Inflammatory macrophage treated with lipopolysaccharide for 4 hours (primary cell): ENCODE measurements at places on chromosomes 3 and 15.

GRCh38 chr3:144900366-144900765 lies 928.7 kb downstream of the DIPK2A start:
- DNase-seq, result no peak

- no peak for DNase-seq
These were observed 32.5 kb downstream of the NME9 start for GRCh38 chr3:138297059-138297607.

GRCh38 chr15:51634591-51635198 lies 12.1 kb upstream of the DMXL2 start:
- DNase-seq, result peak; percentile 84

DNA sequence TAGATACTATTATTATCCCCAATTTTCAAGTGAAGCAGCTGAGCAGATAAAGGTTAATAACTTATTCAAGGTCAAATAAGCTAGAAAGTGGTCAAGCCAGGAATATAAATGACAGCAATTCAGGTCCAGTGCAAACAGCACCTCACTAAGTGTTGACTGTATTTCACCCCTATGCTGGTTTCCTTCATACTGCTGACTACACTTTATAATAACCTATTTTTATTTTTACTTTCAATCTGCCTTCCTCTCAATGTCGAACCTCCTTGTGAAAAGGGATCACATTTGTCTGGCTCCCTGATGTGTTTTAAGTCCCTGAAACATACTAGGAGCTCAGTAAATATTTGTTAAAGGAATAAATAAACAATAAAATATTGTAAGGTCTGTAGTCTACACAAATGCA lies 146.1 kb downstream of the NAALADL2 start:
- DNase-seq, result no peak

DNA sequence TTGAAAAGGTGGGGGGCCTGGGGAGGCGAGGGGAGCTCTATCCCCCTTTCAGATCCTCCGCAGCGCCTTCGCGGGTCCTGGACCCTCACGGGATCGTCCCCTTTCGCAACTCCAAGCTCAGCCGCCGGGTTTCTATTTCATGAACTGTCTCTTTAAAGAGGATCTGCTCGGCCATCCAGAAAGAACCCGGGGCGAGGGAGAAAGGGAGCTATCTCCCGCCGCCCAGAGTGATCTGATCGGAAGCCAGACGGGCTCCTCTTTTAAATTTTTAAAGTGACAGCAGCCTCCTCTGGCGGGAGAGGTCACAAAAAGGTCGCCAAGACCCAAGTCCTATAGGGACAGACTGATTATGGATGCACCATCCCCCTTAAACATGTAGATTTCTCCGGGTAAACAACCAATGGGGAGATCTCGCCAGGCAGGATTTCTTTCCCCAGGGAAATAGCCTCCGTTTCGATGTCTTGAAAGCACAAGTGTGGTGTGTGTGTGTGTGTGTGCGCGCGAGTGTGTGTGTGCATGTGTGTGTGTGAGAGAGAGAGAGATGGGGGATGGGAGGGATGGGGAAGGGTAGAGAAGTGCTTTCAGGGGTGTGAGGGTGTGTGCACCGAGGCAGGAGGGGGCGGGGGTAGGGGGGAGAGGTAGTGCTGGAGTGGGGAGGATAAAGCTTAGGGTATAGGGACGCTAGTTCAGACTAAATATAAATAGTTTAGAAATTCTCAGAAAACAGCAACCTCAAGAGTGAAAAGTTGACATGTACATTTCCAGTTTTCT lies 516.1 kb downstream of the MECOM start:
- peak; percentile 13 for DNase-seq

GRCh38 chr3:119786409-119786808 lies 4.5 kb downstream of the NR1I2 start:
- no peak for DNase-seq

DNA sequence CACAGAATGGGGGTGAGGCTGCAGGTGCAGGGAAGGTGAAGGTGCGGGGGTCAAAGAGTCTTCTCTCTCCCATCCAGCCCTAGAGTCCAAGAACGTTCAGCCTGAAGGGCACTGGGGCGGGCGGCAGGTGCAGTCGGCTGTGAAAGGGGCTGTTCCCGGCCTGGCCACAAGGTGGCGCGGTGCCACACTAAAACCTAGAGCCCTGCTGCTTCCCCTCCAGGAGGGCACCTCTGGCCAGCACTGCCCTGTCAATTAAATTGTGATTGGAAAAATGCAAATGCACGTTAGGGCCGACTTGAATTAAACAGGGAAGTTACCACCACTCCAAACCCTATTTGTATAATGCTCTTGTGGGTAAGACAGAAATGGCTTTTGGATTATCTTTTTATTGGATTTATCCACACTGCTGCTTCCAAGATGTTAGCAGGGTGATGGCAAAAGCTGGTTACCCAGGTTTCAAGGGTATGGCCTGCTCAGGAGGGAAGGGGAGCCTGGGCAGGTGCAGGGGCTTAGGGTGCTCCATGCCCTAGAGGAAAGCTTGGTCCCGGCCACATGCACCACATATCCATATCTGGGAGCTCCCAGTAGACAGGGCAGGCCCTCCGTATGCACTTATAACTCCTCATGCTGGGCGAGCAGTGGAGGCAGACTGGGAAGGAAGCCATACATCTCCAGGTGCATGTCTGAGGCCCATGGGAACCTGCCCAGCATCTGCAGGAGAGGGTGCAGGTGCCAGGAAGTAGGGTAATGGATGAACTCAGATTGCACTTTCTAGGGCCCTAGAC lies 119.8 kb downstream of the ADCY5 start:
- DNase-seq, result peak; percentile 51

DNA sequence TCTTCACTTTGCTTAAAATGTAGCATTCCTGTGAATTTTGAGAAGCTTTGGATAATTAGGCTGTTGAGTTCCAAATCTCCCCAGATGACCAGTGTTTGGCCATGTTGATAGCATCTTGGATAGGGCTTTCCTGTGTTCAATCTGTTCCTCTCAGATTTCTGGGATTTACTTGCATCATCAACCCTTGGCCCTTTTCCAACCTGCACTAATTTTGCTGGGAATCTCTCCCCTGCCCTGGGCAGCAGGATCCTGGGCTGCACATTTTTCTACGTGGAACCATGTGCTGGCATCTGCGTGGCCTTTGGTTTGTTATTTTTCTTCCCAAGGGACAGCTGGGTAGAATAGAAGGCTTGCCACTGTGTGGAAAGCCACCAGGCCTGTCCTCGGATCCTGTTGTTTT lies 75.4 kb upstream of the PLXNA1 start:
- DNase-seq, result no peak

DNA sequence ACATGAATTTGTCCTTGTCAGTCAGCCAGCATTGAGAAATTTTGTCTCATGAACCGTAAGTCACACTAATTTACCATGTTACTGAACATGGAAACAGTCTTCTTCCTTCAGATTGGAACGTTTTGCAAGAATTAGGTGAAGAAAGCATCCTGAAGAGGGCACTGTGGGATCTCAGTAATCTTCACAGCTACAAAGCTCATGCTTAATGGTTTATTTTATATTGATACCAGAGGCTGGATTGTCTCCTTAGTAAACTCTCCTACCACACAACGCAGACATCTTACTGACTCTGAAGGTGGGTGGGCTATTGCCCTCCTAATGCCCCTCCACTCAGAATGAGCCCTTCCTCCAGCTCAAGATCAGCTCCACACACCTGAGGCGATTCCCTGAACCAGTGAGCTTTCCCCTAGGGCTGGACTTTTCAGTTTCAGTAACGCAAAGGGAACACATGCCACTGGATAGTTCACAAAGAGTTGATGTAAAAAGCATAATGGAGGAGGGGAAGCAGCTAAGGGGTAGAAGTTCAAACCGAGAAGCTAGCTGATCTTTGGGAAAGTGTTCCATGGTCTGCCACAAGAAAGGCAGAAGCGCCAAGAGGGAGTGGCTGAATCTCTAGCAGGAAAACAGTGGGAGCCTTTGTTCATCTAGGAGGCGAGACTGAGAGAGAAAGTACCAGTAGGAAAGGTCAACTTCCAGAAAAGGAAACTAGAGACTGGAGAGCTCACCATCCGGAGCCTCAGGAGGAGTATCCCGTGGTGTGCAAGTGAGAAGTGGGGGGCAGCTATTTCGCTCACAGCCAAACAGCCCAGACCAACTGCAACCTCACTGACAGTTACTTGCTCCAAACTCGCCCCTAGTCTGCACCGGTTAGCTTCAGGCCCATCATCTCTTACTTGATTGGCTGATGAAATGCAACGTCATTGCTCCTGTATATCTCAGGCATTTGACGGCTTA lies at the start of gene SLC9C1:
TSS of gene SLC9C1 (minus strand) at position 849 of the 954 bp plus-strand sequence. CDS start 7,425 bp downstream, outside the sequence.
- peak; percentile 66 for DNase-seq

- DNase-seq, result no peak
These were observed 102.8 kb downstream of the STT3B start for GRCh38 chr3:31635545-31635944.

DNA sequence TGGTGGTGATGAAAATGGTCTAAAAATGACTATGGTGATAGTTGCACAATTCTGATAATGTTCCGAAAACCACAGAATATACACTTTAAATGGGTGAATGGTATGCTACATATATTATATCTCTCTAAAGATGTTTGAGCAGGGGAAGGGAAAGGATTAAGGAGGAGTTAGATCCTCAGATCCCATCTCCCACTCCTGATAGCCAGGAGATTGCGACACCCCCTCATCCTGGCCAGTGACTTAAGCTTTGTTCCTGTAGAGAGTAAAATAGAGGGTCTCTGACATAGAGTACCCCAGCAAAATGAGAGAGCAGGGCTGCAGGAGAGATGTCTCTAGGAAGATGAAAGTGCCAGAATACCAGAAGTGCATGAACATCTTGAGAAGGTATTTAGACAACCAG lies 984.8 kb downstream of the FHIT start:
- no peak for DNase-seq

DNA sequence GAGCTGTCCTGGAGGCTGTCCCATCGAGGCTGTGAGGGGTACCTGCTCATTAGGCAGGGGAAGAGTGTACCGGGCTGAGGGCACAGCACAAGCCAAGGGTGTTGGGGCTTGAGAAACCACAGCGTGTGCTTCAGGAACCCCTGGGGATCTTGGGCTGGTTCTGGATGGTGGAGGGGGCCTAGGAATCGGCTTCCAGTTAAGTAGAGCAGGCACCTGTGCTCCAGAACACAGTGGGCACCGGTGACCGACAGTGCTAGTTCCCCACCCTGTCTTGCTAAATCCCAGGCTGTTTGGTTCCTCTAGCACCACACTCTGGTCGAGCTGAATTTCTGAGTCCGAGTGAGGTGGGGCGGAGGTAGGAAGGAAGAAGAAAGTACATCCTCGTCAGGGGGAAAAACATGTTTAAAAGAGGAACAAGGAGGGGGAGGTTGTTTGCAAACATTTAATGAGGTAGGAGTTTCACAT lies 29.1 kb downstream of the SLC6A6 start:
- no peak for DNase-seq

- no peak for DNase-seq
These were observed 327.1 kb downstream of the KBTBD8 start for GRCh38 chr3:67325231-67325630.

- no peak for DNase-seq
These were observed 10.8 kb downstream of the SHISA5 start for GRCh38 chr3:48493203-48493501.

- no peak for DNase-seq
These were observed 89.0 kb downstream of the WDR76 start for GRCh38 chr15:43915631-43916325.

DNA sequence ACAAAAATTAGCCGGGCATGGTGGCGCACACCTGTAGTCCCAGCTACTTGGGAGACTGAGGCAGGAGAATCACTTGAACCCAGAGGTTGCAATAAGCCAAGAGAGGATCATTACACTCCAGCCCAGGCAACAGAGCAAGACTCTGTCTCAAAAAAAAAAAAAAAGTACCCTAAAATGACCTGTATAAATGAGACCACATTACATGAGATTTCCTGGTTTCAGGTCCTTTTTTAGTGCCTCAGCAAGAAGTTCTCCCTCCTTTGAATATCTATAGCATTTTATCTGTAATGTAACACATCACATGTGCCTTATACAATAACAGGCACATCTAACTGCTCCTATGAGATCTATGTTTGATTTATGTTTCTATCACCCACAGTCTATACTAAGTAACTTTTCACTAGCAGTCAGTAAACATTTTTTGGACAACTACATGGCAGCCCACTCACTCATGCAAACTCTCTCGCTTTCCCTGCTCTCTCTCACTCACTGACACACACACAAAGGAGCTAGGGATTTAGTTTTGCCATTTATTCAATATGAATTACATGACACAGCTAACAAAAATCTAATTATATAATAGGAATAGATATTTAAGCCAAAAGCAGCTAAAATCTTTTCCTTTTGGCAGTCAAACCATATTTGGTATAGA lies 34.1 kb downstream of the ADAM10 start:
- DNase-seq, result peak; percentile 30

DNA sequence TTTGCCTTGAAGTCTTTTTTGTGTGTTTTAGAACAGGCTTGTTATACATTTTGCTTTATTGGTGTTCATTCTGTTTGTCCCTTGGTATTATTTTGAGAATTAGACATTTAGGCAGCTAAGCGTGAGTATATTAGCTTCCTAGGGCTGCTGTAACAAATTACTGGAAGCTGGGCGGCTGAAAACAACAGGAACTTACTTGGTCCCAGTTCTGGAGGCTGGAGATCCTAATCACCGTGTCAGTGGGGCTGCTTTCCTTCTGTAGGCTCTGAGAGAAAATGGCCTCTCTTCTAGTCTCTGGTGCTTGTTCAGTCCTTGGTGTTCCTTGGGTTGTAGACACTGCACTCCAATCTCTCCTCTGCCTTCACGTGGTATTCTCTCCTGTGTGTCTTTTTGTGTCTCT lies 142.3 kb downstream of the KLHL25 start:
- DNase-seq, result no peak

DNA sequence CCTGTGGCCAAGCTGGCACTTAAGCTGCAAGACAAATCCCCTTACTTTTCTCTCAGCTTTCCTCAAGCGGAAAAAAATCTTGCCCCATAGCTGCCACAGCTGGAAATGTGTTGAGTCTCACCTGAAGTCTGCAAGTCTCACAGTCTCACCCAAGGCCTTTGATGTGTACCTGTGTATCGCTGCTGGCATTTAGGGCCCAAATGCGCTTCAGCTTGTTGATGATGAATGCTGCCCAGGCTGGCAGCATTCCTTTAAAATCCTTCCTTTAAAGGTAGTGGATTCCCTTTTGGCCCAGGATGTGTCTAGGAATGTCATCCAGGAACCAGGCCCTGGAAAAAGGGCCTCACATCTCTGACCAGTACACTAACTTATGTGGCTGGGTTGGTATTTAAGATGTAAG lies 7.0 kb downstream of the OR5K4 start:
- no peak for DNase-seq

DNA sequence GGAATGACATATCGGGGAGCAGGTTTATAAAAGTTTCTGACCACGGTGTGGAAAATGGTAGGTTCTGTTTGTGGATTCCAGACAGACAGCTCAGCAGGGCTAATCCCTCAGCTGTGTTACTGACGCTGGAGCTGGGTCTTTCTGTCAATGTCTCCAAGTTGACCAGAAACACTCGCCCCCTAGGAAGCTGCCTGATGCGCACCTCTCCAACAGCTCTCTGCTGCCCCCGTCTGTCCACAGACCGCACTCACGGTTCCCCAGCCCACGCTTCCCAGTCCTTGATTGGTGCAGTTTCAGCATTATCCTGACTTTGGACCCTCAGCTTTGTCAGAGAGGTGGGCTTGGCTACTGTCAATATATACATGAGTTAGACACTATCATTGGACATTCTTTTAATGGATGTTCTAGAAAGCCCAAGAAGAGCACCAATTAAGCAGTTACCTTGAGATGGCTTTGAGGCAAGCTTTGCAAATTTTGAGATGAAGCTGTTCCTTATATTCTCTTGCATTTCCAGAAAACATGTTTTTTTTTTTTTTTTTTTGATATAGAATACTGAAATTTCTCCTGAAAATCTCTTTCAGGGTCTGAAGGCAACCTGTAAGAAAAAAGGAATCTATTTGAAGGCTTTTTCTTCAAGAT lies 98.9 kb upstream of the TBC1D5 start:
- peak; percentile 59 for DNase-seq

- no peak for DNase-seq
These were observed 29.1 kb upstream of the PDZRN3 start for GRCh38 chr3:73653877-73654276.
